ENCODE measurements at places on chromosomes 3 and 15.

DNA sequence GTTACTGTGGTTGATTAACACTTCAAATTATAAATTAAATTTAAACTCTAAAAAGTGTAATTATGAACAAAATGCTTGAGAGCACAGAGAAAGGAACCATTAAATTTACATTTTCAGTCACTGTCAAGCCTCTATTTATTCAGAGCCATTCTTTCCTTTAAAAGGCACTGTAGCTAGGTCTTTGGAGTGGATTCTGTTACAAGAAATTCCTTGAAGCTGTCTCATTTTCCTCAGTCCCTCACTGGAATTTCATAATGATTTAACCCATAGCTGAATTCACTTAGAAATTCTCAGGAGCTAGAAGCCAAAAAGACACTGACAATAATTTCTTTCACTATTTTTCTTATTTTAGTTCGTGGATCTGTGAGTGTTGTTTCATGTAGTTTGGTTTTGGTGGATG is 81.2 kb upstream of the TCF12 start:
- DNase-seq = peak; percentile 28

DNA sequence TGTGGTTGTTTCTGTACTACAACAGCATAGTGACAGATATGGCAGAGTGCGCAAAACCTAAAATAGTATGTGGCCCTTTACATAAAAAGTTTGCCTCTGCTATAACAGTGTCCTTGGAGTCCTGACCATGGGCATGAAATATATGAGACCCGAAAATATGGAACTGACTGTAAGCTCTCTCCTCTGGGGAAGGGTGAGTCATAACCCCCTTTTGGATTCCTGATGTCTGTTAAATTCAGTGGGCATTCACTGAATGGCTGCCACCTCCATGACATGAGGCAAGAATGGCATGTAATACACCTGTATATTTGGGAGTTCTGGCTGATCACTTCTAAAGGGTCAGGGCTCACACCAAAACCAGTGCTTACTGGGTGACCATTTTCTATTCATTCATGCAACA is 6.1 kb downstream of the TBC1D2B start:
- no peak for DNase-seq

DNA sequence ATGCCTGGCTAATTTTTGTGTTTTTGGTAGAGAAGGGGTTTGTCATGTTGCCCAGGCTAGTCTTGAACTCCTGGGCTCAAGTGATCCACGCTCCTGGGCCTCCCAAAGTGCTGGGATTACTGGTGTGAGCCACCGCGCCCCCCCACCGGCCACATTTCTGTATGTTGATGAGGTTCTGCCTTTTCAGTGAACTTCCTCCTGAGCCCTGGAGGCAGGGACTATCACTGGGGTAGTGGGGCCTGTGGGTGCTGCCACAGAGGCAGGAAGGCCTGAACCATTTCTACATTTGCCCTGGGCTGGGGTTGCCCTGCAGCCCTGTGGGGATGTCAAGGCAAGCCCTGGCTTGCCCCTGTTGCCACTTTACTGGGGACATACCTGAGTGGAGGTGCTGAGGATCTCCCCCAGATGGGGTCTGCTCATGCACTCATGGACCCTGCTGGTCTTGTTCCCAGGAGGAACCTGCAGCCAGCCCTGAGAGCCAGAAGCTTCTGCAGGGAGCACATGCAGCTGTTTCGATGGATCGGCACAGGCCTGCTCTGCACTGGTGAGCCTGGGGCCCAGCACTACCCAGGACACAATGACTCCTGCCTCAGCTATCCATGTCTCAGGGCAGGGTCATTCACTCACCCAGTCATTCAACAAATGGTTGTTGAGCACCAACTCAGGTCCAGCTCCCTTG is 5.7 kb downstream of the SLC28A1 start:
- DNase-seq = no peak

DNA sequence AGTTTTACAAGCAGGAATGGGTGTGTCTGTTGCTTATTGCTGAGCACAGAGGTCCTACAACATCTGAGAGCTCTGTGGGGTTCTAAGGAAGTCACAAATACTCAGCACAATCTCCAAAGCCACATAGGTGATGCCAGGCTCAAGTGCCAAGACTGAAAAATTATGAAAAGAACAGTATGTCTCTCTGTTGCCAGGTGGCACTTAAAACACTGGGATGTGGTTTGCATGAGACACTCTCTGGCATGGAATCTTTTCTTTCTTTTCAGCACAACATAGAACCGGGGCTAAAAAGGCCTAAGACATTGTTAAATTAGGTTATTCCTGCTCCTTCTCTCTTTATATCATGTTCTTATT is 127.3 kb upstream of the PRICKLE2 start:
- peak; percentile 33 for DNase-seq

DNA sequence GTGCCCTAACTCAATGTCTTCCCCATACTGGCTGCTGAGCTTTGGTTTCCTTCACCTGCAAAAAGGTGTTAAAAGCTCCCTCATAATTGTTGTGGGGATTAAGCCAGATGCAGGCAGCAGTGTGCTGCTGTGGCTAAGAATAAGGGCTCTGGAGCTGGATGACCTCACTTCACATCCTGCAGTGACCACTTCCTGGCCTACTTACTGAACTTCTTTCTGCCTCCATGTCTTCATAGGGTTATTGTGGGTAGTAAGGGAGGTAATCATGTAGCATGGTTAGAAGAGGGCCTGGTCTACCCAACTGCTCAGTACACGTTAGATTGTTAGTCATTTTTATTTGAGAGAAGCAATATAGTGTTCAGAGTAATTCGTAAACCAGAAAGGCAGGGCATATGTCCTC is 18.4 kb downstream of the GYG1 start:
- DNase-seq = no peak

GRCh38 chr3:18411541-18411940 is 13.6 kb downstream of the SATB1 start:
- DNase-seq = no peak

DNA sequence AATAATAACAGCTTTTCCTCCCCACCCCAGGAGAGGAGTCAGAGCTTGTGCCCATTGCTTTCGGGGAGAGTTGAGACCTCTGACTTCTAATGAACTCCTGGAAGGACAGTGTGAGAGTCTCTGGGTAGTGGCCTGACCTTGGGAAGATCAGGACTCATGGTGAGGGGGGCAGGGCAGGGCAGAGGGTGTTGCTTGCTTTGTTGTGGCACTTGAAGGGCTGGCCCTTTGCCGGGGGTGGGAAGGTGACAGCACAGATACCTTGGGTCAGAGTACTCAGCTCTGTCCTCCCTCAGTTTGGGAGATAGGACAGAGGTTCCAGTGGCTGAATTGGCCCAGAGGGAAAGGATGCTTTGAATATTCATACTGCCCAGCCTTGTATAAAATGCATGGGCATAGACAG is 15.8 kb downstream of the RBP2 start:
- DNase-seq = no peak

GRCh38 chr15:50302581-50302980 is 37.1 kb upstream of the HDC start:
- no peak for DNase-seq

DNA sequence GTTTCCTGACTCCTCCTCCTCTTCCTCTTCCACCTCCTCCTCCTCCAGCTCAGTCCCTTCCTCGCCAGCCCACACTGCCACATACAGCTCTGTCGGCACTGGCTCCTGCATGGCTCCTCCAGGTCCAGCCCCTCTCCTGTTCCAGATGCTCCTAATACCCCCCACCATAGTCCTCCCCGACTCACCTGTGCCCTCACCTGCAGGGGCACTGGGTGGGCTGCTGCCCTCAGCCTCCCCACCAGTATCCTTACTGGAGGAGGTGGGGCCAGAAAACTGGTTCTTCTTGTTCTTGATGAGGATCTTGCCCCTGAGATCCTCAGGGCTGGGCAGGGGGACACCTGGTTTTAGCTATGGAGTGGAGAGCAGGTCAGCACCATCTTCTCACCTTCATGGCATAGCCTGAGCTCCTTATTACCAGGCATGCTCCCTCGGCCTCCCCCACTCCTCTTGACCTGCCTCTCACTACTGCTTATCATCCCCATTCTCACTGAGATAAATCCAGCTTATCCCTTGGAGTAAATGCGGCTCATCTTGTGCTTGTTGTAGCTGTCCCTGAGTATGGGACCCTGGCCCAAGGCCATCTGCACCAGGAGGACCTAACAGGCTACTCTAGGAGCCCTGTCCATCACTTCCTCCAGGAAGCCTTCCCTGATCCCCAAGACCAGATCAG is 11.0 kb downstream of the PLCB2 start:
- DNase-seq = no peak

DNA sequence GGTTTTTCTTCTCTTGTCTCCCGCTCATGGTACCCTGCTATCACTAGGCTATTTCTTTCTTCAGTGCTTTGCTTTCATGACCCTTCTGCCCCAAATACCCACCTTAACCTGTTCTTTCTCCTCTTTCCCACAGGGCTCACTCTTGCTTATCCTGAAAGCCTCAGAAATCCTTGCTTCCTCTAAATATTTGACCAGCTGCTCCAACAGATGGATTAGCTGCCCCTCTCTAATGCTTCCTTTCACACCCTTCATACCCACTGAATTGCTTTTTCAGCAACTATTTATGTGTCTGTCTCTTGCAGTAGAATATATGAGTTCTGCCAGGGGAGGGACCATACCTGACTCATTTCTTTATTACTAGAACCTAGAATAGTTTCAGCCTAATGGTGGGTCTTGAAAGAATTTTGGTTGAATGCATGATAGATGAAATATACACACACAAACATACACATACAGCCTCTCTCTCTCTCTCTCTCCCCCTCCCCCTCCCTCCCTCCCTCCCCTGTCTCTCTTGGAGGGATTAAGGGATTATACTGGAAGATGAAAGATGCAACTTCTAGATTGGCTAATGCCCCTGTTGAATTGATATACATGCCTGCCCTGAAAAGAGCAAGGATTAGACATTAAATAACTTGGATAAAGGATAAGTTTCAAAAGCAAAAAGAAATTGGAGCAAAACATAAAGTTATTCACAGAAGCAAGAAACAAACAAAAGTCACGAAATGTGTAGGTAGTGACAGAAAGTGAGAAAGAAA is 95.0 kb upstream of the GADL1 start:
- no peak for DNase-seq

GRCh38 chr15:25739687-25740121 is 123.4 kb downstream of the ATP10A start:
- DNase-seq = peak; percentile 38

GRCh38 chr3:162019817-162020216 is 523.2 kb downstream of the OTOL1 start:
- no peak for DNase-seq

DNA sequence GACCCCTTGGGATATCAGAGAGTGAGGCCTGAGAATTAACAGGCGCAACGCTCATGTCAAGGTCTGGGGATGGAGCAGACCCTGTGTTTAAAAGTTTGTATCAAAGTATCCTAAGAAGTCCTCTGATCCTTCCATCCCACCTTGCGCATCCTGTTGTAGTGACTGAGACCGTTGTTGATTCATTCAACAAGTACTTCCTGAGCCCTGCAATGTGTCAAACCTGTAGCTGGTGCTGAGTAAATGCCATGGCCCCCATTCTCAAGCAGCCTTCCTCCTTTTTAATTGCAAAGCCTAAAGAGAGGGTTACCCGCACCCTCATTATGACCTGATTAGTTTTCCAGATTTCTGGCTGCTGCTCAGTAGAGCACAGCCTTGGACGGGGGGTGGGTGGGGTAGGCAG is 46.4 kb downstream of the RPLP1 start:
- DNase-seq = no peak

DNA sequence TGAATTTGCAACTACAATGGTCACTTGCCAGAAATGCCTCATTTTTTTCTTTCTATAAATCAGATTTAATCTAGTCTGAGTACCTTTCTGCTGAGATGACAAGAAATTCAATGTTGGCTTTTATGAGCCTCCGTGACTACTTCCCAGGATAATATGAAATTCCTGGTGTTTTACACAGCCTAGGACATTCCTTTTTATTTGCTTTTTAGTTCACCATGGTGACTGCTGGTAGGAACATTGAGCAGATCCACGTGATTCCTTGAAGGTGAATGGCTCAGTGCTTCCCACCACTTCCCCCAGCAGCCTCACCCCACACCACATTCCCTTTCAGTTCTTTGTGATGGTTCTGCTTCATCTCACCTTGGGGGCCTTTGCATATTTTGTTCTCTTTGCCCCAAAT is 4.3 kb upstream of the NPTN start:
- peak; percentile 97 for DNase-seq

- DNase-seq = peak; percentile 59
Measured at GRCh38 chr3:142958707-142959106, 4.8 kb downstream of the PAQR9 start.

DNA sequence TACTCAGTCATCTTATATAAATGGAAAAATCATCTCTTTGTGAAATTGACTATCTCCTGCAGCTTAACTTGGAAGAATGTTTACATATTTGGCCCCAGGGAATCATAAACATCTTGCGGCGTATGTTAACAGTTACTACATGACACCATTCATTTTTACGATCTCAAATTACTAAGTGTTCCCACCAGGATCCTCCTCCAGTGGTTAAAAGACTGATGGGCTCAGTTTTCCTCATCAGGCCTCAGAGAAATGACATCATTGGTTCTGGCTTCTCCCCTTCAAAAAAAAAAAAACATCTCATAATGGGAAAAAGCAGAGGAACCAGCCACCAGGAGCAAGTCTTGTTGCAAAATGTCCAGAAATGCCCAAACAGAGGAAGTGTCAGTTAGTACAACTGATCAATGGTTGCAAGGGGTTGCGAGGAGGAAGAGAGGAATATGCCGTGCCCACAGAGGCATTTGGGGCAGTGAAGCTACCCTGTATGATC is 70.5 kb upstream of the LIPC start:
- peak; percentile 23 for DNase-seq

GRCh38 chr3:61724183-61724582 is 162.8 kb downstream of the PTPRG start:
- no peak for DNase-seq

GRCh38 chr3:101963902-101964362 is 114.6 kb downstream of the NFKBIZ start:
- DNase-seq = peak; percentile 78

GRCh38 chr3:23840521-23840920 is 34.8 kb downstream of the UBE2E1 start:
- no peak for DNase-seq

DNA sequence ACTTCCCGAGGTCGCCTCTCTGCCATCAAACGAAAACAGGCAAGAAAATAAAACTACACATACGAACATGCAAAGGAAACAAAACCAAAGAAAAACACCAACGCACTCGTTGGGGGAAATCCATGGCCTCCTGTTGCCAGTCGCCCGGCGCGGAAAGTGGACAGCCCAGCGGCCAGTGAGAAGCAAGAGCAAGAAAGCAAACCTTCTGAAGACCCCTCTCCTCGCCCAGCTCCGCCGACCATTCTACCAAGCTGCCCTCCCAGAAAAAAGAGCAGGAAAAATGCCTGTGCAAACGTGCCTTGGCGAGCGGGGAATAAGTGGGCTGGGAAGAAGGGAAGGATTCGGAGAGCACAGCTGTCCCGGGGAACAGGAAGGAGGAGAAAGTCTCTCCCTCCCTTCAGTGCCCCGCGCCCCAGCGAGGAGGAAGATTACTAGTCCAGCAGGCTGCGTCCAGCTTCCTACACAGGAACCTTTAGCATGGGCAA is 802 bp upstream of the NECTIN3 start:
- no peak for DNase-seq

All from renal cortical epithelial cell (primary cell).